ENCODE measurements at places on chromosomes 2 and 18.

DNA sequence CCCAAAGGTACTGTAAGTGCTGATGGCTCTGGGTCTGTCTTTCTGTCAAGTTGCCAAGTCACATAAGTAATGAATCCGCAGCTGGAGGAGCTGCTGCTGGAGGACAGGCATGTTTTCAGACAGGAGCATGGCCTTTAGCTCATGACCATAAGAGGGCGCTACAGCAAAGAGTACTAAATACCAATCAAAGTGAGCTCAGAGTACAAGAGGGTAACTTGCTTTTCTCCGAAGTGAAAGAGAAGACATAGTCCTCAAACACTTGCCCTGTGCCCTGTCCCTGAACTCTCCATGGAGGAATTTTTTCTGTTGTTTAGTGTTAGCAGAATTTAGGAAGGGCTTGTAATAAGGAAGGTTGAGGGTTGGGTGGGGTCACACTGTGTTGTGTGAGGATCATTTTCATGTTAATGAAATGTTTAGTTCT is 58.0 kb upstream of the EML6 start:
- peak; percentile 51 for DNase-seq

DNA sequence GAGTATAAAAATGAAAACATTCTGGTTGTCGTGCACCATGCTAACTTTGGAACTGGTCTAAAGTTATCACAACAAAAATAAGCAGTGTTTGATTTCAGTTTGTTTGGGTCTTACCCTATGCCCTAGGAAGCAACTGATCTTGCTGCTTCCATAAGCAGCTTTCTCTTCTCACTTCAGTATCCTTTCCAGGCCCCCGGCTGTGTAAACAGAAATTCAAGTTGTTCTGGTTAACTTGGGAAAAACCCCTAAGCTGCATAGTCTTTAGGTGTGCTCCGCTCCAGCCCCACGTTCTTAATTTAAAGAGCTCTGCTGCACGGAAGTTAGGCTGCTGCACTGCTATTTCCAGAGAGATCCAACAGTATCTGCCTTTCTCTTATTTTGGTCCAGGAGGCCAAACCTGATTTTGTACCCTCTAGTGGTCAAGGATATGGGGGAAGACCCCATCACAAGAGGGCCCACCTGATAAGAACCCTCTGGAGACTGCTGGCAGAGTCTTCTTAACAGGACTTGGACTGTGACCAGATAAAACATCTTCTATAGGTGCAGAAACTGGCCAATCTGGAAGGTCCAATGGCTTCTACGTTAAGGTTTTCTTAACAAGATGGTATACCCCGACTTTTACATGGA is 69.1 kb downstream of the FEZ2 start:
- DNase-seq, result no peak

DNA sequence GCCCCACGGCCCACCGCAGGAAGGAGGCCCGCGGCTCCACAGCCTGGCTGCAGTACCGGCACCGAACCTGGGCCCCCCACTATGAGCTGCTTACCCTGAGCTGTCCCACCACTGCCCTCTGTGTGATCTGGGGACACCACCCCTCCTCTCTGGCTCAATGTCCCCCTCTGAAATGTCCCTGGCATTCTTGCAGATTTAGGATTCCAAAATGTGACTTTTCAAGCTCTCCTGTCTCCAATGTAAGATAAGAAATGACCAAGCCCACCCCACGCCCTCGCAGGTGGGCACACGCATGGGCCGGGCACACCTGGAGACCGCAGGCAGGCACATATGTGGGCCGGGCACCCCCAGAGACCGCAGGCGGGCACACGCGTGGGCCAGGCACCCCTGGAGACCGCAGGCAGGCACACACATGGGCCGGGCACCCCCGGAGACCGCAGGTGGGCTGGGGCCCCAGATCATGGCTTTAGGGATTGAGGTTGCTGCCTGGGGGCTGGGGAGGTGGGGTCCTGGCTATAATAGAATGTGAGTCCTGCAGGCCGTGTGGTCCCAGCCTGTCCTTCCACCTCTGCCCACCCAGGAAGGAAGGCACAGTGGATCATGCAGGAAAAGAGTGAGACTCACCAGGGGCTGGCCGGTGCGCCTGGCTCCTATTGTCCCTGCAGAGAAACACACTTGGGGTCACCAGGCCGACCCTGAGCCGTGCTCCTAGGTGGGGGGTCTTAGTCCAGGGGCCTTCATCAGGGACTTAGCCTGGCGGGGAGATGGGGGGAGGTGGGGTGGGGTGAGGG is 7.2 kb downstream of the PDCD1 start:
- DNase-seq, result peak; percentile 22

GRCh38 chr2:96320326-96320725 is 4.8 kb upstream of the ITPRIPL1 start:
- DNase-seq, result no peak

DNA sequence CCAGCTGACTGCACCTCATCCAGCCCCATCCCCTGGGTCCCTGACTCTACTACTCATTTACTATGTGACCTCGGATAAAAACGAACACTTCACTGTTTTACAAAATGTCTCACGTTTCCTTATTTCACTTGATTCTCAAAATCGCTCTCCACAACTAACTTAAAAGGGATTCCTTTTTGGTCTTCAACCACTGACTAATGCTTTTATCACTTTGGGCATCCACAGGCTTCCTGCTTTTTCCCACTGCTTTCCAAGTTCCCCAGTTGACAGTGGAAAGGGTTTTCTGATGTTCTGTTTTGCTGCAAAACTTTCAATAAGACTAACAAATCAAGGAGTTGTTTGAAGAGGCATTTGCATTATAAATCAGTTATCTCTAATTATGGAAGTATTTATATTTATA is 24.1 kb downstream of the EIF2AK3 start:
- no peak for DNase-seq

- DNase-seq, result no peak
Observed at GRCh38 chr2:116645155-116645554, 1169.3 kb upstream of the DDX18 start.

All from GM13977 (cell line).